ENCODE measurements at places on chromosomes 2 and 18. TPM values are rescaled to one million over a fixed set of nuclear protein-coding genes. Genes with fewer than 3 reads are reported as not detected.

The SIX2 gene
- 130 TPM for total RNA-seq

The GAL3ST2 gene
- not detected for total RNA-seq

The SPHKAP gene
- total RNA-seq, result 0.05 TPM

The NCKAP5 gene
- total RNA-seq, result not detected

The NETO1 gene
- not detected for total RNA-seq

The EPHA4 gene
- 21.8 TPM for total RNA-seq

The FKBP1B gene
- 7.2 TPM for total RNA-seq

The REG1B gene
- not detected for total RNA-seq

The RND3 gene
- total RNA-seq, result 97.6 TPM
